Activated effector memory CD4-positive, alpha-beta T cell treated with anti-CD3 and anti-CD28 coated beads, Interleukin-2, amount 50 U/mL, for 16 hours (primary cell): ENCODE measurements at places on chromosomes 5 and 9.

DNA sequence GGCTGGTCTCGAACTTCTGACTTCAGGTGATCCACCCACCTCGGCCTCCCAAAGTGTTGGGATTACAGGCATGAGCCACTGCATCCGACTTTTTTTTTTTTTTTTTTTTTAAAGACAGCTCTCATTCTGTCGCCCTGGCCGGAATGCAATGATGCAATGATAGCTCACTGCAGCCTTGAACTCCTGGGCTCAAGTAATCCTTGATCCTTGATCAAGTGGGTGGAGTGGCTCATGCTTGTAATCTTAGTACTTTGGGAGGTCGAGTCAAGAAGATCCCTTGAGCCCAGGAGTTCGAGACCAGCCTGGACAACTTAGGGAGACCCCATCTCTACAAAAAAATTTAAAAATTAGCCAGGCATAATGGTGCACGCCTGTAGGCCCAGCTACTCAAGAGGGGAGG lies 8.1 kb downstream of the SEC24A start:
- no peak for DNase-seq

DNA sequence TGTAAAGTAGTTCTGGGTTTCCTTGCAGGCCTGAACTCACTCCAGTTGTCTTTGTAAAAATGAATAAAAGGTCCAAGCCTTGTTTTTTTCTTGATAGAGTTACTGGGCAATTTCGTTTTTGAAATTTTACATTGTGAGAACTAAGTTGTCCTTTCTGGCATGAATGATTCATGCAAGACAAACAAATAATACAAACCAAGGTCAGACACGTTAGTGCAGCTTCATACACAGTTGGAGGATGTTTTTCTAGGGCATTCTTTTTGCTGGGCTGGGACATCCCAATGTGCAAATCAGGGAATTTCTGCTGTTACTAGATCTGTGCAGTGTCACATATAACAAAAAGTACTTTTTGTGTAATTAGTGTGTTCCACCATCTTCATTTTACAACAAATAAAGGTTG lies 96.0 kb downstream of the MEGF10 start:
- DNase-seq, result no peak

- no peak for DNase-seq
Measured at GRCh38 chr5:37247036-37247435, 2.1 kb downstream of the CPLANE1 start.

GRCh38 chr5:65035211-65036206 lies 266.8 kb downstream of the CWC27 start:
- peak; percentile 92 for DNase-seq

DNA sequence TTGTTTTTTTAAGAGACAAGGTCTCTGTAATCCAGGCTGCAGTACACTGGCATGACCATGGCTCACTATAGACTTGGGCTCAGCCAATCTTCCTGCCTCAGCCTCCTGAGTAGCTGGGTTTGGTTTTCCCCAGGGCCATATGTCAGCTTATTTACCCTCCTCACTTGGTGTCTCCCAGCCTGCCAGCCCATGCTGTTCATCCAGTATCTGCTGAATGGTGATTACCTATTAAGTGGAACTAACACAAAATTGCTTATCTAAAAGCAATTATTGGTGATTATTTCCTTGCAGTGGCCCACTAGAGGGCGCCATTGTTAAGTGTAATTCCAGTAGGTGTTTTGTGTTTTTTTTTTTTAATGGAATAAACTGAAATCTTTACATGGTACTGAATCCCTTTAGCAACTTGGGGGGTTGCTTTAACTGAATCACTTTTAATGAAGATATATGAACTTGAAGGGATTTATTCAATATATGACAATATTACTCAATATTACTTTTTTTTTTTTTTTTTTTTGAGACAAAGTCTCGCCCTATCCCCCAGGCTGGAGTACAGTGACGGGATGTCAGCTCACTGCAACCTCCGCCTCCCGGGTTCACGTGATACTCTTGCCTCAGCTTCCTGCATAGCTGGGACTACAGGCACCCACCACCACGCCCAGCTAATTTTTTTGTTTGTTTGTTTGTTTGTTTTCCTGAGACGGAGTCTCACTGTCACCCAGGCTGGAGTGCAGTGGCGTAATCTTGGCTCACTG lies 13.8 kb downstream of the EXOSC2 start:
- peak; percentile 89 for DNase-seq

DNA sequence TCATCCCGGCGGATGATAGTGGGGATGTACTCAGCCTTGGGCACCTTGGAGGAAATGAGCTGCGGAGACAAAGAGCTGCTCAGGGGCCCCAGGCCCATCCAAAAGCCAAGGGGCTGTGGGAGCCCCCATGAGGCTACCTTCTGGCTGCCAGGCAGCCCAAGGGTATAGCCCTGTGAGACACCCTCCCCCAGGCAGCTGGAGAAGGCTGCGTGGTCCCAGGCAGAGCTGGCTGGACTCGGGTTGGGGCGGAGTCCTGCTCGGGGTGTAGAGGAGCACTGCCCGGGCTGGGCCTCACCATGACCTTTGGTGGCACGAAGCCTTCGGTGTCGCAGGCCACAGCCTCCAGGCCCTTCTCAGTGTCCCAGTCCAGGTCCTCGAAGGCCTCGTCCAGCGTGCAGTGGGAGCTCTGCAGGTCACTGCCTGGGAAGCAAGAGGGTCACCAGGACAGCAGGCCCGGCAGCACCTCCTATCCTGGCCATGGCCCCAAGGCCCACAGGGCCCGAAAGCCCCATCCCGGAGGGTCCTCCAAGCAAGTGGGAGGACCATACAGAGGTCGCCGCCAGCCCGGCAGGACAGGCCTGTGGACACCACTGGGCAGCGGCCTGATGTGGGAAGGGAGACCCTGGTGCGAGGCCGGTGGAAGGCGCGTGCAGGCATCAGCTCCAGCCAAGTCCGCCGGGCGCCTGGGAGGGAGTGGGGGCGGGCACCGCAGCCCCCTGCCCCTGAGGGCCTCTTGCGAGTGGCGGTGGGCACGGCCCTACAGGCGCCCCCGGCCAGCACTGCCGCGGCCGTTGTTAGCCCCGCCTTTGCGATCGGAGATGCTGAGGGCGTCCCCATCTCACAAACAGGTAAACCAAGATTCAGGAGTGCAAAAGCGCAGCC lies 6.1 kb downstream of the NSMF start:
- peak; percentile 63 for DNase-seq

DNA sequence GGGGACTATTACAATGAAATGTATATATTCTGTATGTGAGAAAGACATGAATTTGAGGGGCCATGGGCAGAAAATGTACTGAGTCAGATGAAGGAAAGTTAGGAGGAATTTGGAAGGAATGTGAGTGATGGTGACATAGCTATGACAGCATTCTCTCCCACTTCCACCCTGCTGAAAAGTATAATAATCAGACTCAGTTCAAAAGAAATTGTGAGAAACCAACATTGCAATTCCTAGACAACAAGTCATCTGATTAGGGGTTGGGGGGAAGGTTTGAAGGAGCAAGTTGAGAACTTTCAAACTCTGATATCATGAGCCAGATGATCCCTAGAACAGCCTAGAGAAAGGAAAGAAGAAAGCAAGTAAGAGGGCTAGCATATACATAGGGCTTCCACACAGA lies 370.6 kb downstream of the DMRTA1 start:
- no peak for DNase-seq

DNA sequence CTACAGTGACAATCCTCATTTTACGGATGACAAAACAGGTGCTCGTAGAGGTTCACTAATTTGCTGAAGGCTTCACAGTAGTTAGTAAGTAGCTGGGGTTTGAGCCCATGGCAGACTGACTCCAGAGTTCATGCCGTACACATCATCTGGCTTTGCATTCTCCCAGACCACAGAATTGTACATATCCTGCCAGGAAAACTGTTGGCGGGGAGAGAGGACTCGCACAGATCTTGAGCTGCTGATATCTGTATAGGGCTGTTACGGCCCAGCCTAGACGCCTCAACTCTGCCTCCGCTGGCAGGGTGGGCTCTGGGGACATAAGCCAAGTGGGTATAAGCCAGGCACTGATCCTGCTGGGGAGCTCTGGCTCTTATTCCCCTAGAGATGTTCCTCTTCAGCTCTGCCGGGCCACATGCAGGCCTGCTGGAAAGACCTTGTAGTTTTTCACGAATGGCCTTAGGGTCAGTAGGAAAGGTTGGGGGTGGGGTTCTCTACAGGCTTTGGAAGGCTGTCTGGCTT lies 16.3 kb downstream of the LARP1 start:
- DNase-seq, result peak; percentile 56

- no peak for DNase-seq
Measured at GRCh38 chr5:141680751-141681201, 1.3 kb downstream of the ARAP3 start.

GRCh38 chr5:31449174-31449573 lies 82.7 kb downstream of the DROSHA start:
- no peak for DNase-seq

- DNase-seq, result no peak
Measured at GRCh38 chr5:150406723-150407095, 6.0 kb downstream of the CD74 start.

- DNase-seq, result peak; percentile 66
Measured at GRCh38 chr5:133754575-133755169, 142.3 kb upstream of the FSTL4 start.

DNA sequence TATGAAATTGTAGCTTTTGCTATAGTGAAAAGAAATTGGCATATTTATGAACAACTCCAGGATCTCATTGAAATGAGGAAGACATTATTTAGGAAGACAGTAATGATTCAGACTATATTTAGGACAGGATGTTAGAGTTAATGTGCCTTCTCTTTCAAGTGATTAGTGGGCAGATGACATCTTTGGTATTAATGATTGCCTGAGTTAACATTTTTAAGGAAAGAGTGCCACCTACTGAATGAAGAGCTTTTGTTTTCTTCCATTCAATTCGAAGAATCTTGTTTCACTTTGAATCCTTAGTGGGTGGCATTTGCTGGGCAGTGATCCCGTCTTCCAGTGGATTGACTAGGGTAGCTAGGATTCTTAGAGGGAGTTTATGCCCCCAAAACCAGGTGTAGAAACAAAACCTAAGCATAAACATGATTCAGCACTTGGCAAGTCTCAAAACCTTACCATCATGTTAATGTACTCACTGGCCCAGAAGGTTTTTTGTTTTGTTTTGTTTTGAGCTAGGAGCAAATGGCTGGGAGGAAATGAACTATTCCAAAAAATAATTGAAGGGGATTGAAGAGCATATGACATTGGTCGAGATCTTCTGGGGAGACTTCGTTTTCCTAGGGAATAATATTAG lies 23.2 kb downstream of the MAP3K1 start:
- DNase-seq, result no peak

- no peak for DNase-seq
Measured at GRCh38 chr5:130720355-130720754, 444.7 kb downstream of the HINT1 start.

DNA sequence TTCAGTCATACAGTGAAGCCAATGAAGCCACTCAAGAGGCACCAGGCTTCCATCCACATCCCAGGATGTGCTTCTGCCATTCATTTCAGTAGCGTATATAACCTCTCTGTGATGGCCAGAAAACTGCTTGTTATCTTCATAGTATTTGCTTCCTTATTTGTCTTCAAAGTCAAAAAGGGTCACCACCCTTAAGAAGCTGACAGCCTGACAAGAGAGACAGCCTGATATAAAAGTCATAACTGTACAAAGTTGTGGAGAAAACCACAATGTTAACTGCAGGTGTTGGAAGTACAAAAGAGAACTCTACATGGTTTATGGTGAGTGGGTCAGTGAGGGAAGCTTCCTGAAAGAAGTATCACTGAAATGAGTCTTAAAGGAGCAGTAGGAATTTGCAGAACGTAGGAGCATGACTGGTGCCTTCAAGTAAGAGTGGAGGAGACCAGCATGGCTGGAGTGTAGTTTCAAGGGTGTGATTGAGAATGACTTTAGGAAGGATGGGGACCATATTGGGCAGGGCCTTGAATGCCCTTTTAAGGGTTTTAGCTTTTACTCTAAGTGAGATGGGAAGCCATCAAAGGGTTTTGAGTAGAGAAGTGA lies 33.7 kb downstream of the NIM1K start:
- DNase-seq, result no peak

DNA sequence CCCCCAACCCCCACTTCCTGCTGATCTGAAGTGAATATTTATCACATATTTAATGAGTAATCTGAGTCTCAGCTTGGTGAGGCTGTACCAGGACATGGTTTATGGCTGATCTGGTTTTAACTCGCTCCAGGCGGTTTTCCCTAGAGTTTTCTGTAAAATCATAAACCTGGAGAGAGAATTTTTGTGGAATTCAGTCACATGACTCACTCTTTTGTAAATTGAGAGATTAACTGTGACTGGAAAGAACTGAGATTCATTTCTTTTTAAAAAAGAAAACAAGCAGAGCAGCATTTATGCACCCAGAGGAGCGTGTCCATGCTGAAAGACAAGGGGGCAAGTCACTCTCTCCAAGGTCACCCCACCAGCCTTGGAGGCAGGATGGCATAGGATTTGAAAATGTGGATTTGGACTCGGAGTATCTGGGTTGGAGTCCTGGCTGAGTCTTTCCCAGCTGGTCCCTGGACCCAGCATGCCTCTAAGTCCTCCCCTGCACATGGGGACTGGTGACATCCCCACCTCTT lies 81.8 kb downstream of the ZNF618 start:
- DNase-seq, result no peak

- DNase-seq, result no peak
Measured at GRCh38 chr5:2250365-2250950, 367.7 kb upstream of the IRX4 start.

DNA sequence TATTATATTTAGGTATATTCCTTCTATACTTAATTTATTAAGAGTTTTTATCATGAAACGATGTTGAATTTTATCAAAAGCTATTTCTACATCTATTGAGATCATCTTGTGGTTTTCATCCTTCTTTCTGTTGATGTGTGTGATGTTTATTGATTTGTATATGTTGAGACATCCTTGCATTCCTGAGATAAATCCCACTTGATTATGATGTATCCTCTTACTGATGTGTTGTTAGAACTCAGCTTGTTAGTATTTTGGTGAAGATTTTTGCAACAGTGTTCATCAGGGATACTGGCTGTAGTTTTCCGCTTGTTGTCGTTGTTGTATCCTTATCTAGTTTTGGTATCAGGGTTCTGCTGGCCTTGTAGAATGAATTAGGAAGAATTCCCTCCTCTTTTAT lies 213.6 kb downstream of the GDNF start:
- DNase-seq, result no peak

GRCh38 chr9:93945400-93946337 lies 9.5 kb downstream of the BARX1 start:
- DNase-seq, result no peak

- DNase-seq, result peak; percentile 87
Measured at GRCh38 chr9:36873247-36873875, 160.7 kb downstream of the PAX5 start.

DNA sequence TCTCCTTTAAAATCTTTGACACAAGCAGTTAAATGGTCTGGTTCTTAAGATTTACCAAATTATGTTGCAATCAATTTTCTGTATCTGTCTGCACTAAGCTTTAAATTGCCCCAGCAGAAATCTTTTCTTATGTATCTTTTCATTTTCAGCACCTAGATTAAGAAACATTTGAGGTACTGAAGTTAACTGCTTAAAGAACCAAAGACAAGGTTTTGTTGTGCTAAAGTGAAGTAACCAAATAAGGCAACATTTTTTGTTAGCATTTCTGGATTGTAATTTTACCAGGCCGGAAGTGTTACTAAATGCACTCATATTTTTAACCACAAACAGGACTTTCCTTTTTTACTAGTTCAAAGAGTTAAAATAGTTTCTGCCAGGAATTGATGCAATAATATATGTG lies 24.1 kb upstream of the MTAP start:
- no peak for DNase-seq

- DNase-seq, result no peak
Measured at GRCh38 chr5:134252671-134253070, 26.8 kb upstream of the PPP2CA start.

GRCh38 chr9:128987805-128988204 lies 40.3 kb downstream of the NUP188 start:
- no peak for DNase-seq

- DNase-seq, result no peak
Measured at GRCh38 chr5:82100303-82101077, 128.7 kb downstream of the ATG10 start.

GRCh38 chr5:96876292-96876850 lies at the start of gene ERAP2:
Gene ERAP2 (plus strand): TSS chr5:96876500. CDS start chr5:96879686, 3,186 bp downstream.
- no peak for DNase-seq
